Activated naive CD8-positive, alpha-beta T cell treated with anti-CD3 and anti-CD28 coated beads for 36 hours (primary cell): ENCODE measurements at places on chromosomes 6 and 20.

GRCh38 chr6:143191361-143191760 is 130.7 kb downstream of the AIG1 start:
- no peak overlapping the region for H3K27ac ChIP-seq
- H3K4me3 ChIP-seq, result no peak overlapping the region
- DNase-seq, result no peak
- peaks cover 21% of the 10 kb centered on the region for H3K36me3 ChIP-seq
- no peaks in the 10 kb centered on the region for H3K27me3 ChIP-seq

GRCh38 chr6:34657307-34657978 is 39.1 kb downstream of the ILRUN start:
- H3K4me1 ChIP-seq, result peaks cover 46% of the 10 kb centered on the region
- peak overlapping the region; percentile 66 for H3K4me3 ChIP-seq
- no peaks in the 10 kb centered on the region for H3K27me3 ChIP-seq
- peaks cover 12% of the 10 kb centered on the region for H3K36me3 ChIP-seq
- DNase-seq, result no peak

DNA sequence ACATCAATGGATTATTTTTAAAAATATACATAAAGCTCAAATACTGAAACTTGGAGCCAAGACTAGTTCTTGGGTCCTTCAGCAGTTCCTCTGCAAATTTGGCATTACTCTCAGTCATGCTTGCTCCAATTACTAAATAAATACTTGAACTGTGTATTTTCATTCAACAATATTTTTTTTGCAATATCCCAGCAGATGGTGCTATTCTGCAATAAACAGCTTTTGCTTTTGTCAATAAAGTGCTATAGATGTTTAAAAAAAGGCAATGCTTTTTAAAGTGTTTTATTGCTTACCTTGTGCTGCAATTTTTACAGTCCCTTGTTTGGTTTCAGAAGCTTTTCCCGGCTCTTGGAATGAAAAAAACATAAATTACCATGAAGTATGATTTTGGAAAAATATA is 243.4 kb downstream of the TRDN start:
- no peaks in the 10 kb centered on the region for H3K4me1 ChIP-seq
- no peak overlapping the region for H3K27ac ChIP-seq
- no peaks in the 10 kb centered on the region for H3K27me3 ChIP-seq
- H3K4me3 ChIP-seq, result no peak overlapping the region
- DNase-seq, result no peak
- no peaks in the 10 kb centered on the region for H3K36me3 ChIP-seq

- DNase-seq, result no peak
- H3K27me3 ChIP-seq, result no peaks in the 10 kb centered on the region
- peaks cover 3% of the 10 kb centered on the region for H3K4me1 ChIP-seq
- H3K36me3 ChIP-seq, result no peaks in the 10 kb centered on the region
Measured at GRCh38 chr6:11912420-11912819, 99.7 kb upstream of the HIVEP1 start.

- no peaks in the 10 kb centered on the region for H3K27me3 ChIP-seq
- no peak overlapping the region for H3K27ac ChIP-seq
- no peak overlapping the region for H3K4me3 ChIP-seq
- no peaks in the 10 kb centered on the region for H3K4me1 ChIP-seq
Measured at GRCh38 chr20:11700831-11701230, 216.9 kb upstream of the BTBD3 start.
